GM12865 (cell line): ENCODE measurements at places on chromosomes 3 and 15.

- no peak for DNase-seq
Measured at GRCh38 chr3:13841141-13841540, 38.7 kb downstream of the WNT7A start.

- DNase-seq, result no peak
Measured at GRCh38 chr3:132606085-132606484, 9.0 kb downstream of the ACKR4 start.

- no peak for DNase-seq
Measured at GRCh38 chr3:12353796-12354525, 65.1 kb downstream of the PPARG start.

- DNase-seq, result no peak
Measured at GRCh38 chr3:112585782-112586181, 23.9 kb downstream of the SLC35A5 start.

GRCh38 chr3:67419218-67419529, 235.2 kb downstream of the SUCLG2 start:
- no peak for DNase-seq

GRCh38 chr15:70309716-70310115, 212.0 kb upstream of the TLE3 start:
- DNase-seq, result no peak

GRCh38 chr3:127794402-127794801, 27.9 kb downstream of the MGLL start:
- no peak for DNase-seq
